Left kidney (tissue), 8 donors: ENCODE measurements at places on chromosomes 4 and X. TPM values are rescaled to one million over a fixed set of nuclear protein-coding genes. Genes with fewer than 3 reads are reported as not detected.

GRCh38 chr4:67980512-67980911 lies 17.2 kb upstream of the TMPRSS11A start:
- DNase-seq = no peak

- DNase-seq = no peak
These were observed 64.4 kb upstream of the NAP1L5 start for GRCh38 chr4:88761861-88762523.

- DNase-seq = peak; percentile 53
These were observed 22.9 kb upstream of the CPE start for GRCh38 chr4:165355900-165356300.

GRCh38 chrX:37986893-37987292 lies 19.5 kb upstream of the SYTL5 start:
- DNase-seq = no peak

- DNase-seq = no peak
These were observed 84.3 kb downstream of the TRAM1L1 start for GRCh38 chr4:117001077-117001476.

DNA sequence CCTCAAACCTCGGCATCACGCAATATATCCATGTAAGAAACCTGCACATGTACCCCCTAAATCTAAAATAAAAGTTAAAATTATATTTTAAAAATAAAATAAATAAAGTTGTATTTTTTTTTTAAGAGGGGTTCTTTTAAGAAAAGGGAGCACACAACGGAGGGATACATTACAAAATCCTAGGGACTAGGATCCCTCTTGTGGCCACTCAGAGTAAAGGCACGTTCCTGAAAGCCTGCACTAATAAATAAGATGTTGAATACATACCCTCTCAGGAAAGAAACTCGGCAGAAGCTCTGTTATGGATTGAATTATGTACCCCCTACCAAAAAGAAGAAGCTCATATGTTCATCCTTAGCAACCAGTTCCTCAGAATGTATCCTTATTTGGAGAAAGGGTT lies 50.9 kb upstream of the PRDX4 start:
- peak; percentile 3 for DNase-seq

- no peak for DNase-seq
These were observed 9.9 kb downstream of the YIPF6 start for GRCh38 chrX:68508799-68509198.

EFHC2 gene
- polyA plus RNA-seq = 9.0 TPM

DDIT4L gene
- 2.5 TPM for polyA plus RNA-seq
